ENCODE measurements at places on chromosomes 13 and 19.
A peak's percentile ranks its signal among the peaks of the same experiment; 100 is the strongest.

DNA sequence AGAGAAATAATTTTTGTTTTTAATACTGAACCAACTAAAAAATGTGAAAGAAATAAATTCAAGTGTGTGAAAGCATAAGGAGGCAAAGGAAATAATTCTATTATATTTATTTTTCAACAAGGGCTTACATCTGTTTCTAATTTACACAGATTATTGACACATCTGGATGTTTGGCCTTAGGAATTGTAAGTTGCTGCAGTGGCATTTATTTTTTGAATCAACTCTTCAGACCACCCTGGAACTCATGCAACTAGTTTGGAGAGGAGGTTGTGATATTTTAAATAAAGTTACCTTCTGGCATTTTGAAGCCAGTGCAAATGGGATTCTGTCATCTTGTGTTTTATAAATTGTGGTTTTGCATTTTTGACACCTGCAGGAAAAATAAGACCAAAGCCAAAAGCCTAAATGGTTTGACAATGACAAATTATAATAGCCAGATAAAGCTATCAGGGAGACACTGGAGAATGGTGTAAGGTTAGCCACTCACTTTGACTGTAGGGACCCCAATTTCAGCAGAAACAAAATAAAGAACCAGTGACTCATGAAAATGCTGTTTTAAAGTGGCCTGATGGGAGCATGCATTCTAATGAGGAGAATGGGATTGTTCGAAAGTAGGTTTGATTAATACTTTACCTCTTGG is 192.9 kb downstream of the KLF5 start:
- DNase-seq, result no peak

DNA sequence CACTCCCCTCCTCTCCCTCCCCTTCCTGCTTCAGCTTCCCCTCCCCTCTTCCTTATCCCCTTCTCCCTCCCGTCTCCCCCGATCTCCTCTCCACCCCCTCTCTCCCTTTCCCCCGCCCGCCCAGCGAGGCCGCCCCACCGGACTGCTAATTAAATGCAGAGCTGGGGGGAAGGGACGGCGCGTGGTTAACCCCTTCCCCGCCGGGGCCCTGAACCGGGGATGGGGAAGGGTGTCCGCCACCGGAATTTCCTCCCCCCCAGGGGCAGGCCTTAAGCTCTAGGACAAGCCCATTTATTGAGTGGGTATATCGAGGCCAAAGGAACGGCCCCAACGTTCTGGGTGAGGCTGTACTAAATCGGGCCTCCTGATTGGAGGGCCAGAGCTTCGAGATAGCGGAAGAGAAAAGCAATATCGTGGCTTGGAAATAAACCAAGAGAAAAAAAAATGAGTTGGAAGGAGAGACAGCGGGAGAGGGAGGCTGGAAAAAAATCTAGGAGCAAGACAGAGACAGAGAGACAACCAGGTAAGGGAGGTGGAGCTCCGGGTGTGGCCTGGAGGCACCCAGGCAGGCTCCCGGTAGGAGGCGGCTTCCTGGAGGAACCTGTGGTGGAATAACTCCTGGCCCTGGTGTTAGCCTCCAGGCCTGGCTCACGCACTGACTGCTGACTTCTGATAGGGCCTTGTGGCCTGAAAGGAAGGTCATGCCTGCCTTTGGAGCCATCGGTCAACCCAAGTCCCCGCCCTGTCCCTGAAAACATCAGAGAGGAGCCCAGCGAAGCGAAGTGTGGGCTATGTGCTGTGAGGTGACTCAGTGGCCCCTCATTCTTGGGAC is 11.6 kb upstream of the JUND start:
- no peak for DNase-seq

DNA sequence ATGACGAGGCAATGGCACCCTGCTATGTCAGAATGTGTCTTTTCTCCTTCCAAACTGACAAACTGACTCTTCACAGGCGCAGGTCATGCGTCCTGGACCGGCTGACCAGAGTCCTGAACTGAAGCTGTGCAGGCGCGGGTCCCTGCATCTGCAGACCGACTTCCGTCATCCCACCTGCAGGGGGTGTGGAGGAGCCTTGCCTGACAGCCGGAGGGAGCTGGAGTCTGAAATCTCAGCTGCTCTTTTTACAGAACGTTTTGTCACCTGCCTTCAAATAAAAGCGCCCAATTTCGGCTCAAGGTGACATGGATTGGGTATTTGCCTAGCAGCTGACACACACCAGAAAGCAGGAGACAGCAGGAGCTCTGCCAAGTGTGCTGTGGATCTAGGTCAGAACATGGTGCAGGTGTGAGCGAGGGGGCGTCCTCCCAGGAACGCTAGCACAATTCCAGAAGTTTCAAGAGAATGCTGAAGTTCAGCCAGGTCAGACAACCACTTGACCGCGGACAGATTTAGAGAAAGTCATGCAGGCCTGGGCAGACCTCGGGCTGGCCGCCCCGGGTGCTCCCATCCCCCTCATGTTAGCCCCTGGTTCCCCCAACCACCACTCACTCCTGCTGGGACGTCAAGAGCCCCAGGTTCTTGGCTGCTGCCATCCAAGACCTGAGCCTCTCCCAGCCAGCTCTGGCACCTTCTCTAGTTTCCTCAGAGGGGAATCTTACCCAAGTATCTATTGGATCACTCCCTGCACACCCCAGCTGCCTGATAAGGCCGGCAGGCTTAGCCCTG is 32.8 kb downstream of the ELL start:
- DNase-seq, result no peak

DNA sequence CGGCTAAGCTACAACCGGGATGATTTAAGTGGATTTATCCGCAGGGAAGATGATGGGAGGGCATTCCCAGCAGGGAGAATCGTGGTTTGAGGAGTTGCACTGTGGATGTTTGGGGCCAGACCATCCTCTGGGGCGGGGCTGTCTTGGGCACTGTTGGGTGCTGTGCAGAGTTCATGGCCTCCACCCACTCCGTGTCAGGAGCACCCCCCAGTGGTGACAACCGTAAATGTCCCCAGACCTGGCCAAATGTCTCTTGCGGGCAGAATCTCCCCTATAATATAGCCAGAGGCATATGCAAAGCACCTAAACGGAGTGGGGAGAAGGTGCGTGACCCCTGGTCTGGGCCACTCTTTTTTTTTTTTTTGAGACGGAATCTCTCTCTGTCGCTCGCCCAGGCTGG is 40.2 kb downstream of the SMIM24 start:
- peak; percentile 46 for DNase-seq

GRCh38 chr13:49428041-49428763 is 15.7 kb downstream of the CAB39L start:
- DNase-seq, result no peak

DNA sequence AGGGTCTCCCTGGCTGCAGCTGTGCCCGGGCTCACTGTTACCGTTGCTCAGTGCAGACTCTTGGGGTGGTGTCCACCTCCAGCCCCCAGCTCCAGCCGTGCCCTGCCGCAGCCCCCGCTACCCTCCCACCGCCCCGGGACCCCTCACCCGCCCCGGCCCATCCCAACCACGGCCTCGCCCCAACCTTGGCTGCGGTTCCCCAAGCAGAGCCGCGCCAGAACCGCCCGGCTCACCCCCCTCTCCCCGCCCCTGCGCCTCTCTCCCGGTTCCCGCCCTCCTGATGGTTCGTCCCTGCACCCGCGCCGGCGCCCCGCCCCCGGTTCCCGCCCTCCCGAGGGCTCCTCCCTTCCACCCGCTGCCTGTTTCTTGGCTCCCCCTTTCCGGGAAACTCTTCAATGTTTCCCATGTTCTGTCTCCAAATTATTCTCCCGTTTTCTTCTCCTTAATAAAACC is 40.3 kb downstream of the ANKRD10 start:
- DNase-seq, result peak; percentile 19

- DNase-seq, result no peak
Observed at GRCh38 chr13:114185182-114185971, 6.3 kb downstream of the CFAP97D2 start.

DNA sequence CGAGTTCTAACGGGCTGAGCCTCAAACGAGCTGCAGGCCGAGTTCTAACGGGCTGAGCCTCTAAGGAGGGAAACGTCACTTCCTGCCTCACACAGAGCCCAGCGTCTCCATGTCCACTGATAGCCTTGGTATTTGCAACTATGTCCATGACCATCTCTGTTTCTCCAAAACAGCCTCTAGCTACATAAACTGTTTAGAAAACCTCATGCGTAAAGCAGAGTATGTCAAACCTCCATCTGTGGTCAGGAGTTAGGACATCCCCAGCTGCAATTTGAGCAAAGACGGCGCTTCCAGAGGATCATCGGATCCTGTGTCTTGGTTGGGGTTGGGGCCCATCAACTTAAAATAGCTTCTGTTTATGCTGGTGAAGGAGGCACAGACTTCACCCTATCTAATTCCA is 20.8 kb downstream of the RASA3 start:
- no peak for DNase-seq

DNA sequence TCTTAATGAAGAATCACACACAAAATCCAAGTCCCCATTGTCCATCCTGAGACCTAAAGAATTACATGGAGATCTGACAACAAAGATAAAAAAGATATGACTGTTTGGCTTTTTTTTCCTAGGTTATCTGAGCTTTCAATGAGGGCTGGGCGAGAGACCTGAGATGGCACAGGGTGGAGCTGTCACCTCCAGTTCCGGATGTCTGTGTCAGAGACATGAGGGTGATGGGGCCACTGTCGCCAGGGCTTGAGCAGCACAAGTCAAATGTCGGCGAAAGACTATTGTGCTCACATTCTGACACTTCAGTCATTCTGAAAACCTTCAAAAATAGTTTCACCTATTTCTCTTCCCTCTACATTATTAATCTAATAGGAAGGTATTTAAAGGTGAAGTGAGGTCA is 65.7 kb downstream of the SLC7A1 start:
- no peak for DNase-seq

- DNase-seq, result no peak
Observed at GRCh38 chr19:30064348-30064699, 122.3 kb downstream of the URI1 start.

GRCh38 chr13:114130837-114131582 is 1.4 kb downstream of the RASA3 start:
- peak; percentile 35 for DNase-seq

DNA sequence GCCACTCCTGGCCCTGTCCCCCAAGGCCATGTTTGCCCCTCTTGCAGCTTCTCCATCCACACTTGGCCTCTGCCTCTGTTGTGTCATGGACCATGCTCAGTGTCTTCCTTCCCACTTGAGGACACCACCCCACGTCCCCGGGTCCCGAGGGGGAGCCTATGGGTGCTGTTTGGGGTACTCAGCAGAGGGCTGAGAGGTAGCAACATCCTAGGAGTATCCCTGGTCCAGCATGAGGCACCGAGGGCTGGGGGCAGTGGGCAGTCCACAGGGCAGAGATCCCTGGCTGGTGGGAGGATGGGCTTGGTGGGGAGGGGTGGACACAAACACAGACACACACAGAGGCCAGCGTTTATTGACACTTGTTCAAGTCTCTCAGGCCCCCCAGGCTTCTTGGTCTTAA is 1.7 kb downstream of the COX7A1 start:
- no peak for DNase-seq

- DNase-seq, result no peak
Observed at GRCh38 chr19:51372021-51372648, 319 bp downstream of the NKG7 start.

GRCh38 chr13:91572944-91573598 is 174.7 kb downstream of the GPC5 start:
- no peak for DNase-seq

DNA sequence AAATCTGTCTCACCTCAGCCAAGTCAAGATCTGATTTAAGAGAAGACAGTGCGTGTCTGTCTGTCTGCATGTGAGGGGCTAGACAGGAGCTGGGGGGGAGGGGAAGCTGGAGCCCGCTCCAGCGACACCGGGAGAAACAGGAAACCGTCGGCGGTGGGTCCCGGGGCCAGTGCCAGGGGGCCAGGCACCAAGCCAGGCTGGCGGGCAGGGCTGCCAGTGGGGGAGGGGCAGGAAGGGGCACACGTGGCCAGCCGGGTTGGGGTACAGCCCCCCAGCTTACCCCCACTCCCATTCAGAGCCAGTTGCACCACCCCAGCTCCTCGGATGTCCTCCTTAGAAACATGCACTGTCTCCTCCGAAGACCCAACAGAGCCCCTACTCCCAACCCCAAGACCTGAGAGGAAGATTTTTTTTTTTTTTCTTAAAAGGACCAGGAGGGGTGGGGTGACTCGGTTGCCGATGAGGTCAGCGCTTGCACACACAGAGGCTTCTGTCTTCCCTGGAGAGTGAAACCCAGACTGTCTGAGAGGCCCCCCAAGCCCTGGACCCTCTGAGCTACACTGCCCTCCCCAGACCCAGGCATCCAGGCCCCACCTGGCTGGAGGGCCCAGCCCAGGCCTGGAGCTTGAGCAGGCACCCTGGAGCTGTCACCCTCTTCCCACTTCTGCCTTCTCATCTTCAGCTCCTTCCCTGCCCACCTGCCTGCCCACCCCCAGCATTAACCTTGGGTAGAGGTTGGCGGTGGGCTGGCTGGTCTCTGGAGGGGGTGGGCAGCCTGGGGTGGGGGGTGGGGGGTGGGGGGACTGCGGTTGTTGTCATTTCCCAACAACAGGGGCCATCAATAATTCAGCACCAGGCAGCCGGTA is 4.0 kb downstream of the ERF start:
- DNase-seq, result no peak

GRCh38 chr19:17352608-17353280 is 15.4 kb downstream of the GTPBP3 start:
- DNase-seq, result no peak

DNA sequence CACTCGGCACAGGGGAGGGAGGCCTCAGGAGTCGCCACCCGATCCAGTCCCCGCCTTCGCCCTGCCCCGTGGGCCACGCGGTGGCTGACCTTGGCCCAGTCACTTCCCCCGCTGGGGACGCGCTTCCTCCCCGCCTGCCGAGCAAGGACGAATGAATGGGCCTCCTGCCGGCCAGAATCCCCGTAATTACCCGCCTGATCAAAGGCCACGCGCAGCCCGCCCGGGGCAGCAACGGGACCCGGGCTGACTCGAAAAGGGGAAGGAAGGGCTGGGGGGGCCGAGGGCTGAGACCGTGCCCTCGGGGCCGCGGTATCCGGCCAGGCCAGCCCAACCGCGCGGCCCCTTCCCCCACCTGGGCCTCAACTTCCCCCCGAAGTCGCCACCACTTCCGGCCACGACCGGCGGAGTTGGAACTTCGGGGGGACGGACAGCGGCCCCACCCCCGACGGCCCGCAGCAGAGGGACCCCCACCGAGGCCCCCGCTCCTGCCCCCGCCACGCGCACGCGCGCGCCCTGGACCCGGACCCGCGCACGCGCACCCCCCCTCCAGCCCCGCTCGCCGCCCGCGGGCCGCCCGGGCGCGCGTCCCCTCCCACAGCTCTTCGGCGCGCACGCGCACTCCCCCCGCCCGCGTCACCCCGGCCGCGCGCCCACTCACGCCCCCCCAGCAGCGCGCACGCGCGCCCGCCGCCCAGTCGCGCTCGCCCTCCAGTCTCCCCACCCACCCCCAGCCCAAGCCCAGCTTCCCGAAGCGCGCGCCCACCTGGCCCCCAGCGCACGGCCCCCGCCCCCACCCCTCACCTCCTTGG is 520 bp downstream of the ZNF787 start:
- DNase-seq, result peak; percentile 70

- no peak for DNase-seq
Observed at GRCh38 chr19:38199340-38199739, 24.7 kb downstream of the DPF1 start.

GRCh38 chr13:30120133-30120822 is 187.1 kb downstream of the KATNAL1 start:
- DNase-seq, result no peak
